Suppressor macrophage (primary cell): ENCODE measurements at places on chromosomes 7 and 10.

DNA sequence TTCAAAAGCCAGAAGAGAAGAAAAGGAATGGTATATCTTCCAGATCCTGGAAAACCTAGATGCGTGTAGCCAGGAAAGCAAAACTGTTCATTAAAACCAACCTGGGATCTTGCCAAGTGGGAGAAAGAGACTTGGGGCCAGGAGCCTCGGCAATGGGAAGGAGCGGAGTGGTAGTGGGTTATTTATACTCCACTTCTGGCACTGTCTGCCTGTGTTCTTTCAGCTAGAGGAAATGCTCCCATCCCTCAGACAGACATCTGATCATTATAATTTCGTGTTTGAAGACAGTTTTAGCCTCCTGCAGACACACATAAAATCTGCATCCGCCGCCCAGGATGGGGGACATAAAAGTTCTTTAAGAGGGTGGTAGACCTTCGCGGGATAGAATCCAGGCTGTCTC is 421.6 kb downstream of the RPS24 start:
- no peak for DNase-seq

DNA sequence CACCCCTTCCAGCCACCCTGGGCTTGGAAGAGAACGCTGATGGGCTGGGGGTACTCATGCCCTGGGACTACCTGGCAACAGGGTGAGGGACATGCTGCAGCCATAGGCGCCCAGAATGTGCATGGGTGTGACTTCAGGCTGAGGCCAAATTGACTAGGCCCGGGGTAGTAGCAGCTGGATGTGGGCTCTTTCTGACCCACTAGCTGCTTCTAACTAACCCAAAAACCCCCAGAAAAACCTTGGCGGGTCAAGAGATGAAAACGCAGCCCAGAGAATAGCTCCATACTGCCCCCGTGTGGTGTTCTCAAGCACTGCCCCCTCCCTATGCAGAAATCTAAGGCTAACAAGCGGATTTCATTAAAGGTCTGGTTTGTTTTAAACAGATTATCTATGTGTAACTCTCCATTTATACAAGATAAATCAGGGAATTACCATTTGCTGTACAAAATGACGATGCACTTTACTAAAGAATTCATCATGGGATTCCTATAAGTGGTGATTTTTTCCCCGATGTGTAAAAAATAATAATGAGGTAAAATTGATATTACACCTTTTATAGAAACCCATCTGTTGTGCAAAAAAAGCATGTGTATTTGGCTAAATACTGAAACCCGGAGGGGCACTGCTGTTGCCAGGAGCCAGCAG is 4.2 kb downstream of the SMARCD3 start:
- DNase-seq: peak; percentile 59

DNA sequence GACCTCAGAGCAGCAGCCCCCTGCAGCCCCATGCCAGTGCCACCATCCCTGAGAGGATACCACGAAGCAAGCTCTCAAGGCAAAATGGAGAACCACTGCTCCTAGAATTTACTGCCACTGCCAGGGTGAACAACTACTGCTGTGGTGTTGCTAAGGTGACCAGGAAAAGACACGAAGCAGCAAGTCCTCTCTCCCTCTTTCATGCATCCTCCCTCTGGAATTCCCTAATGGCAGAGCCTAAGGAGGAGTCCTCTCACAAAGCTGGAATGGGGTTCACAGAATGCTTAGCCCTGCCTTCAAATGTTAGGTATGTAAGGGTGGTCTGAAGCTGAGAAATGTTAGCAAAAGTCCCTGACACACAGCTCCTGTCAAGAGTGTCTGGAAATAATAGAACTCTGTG is 35.8 kb upstream of the NPSR1 start:
- no peak for DNase-seq

- DNase-seq: peak; percentile 13
Measured at GRCh38 chr10:121062115-121062514, 211.0 kb downstream of the WDR11 start.

DNA sequence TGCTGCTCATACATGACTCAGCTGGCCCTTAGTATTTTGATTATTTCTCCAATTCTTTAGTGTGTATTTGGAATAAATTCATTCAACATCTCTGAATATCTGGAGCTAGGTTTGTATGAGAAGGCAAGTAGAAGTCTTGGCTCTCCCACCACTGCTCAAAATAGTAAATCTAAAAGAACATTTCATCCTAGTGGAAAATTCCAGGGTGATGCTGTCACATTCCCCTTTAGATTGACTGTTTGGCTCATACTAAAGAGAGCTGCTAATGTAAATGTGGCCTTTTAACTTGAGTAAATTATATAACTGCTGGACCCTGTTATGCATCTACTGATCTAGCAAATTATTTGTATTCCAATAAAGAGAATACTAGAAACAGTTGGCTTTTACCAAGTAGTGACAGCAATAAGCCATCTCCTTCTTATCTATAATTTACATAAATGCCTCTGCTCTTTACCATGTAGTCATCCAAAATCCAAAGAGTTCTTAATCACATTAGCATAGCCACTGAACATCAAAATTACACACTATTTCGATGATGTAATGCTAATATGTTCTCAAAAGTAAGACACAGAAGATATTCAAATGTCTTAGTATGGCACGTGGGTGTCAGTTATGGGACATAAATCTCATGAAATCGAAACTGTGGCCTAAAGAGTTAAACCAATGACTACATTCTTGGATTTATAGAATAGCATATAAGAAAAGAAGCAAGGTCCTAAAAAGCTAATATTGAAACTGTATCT is 86.9 kb upstream of the KCND2 start:
- DNase-seq: no peak

GRCh38 chr7:71633551-71634008 is 501.6 kb downstream of the GALNT17 start:
- DNase-seq: no peak
